Left renal cortex interstitium (tissue), 4 donors: ENCODE measurements at places on chromosomes 3 and 15.
A peak's percentile ranks its signal among the peaks of the same experiment; 100 is the strongest.

DNA sequence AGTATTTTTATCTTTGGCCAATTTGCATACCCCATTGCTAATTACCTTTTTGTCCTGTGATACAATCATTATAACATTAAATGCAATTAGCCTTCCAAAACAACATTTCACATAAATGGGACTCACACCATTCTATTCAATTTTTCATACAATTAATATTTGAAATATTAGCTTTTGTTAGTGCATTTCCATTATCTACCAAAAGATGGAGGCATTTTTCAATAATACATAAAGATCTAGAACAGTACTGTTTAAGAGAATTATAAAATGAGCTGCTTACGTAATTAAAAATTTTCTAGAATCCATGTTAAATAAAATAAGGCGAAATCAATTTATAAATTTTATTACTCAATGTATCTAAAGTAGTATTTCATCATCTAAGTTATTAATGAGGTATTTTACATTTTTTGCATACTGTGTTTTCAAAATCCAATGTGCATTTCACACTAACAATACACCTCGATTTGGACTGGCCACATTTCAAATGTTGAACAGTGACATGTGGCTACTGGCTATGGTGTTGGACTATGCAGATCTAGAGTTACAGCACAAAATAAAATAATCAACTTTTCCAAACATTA is 74.3 kb downstream of the TJP1 start:
- DNase-seq, result no peak

DNA sequence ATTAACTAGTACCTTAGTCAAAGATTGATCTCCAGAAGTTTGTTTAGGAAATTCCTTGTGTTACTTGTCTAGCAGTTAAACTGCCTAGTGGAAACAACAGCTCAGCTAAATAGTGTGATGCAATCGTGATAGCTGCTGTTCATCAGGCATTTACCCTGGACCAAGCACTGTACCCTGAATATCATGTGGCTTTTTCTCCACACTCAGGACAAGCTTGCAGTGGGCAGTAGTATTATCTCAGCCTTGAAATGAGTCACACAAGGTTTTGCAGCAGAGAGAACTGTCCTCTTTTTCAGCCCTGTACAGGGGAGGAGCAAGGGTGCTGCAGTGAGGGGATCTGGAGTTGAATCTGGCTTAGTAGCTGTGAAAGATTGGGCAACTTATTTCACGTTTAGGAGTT is 208.4 kb downstream of the TP63 start:
- DNase-seq, result no peak

- DNase-seq, result no peak
Observed at GRCh38 chr15:49649987-49650386, 29.1 kb downstream of the DTWD1 start.

DNA sequence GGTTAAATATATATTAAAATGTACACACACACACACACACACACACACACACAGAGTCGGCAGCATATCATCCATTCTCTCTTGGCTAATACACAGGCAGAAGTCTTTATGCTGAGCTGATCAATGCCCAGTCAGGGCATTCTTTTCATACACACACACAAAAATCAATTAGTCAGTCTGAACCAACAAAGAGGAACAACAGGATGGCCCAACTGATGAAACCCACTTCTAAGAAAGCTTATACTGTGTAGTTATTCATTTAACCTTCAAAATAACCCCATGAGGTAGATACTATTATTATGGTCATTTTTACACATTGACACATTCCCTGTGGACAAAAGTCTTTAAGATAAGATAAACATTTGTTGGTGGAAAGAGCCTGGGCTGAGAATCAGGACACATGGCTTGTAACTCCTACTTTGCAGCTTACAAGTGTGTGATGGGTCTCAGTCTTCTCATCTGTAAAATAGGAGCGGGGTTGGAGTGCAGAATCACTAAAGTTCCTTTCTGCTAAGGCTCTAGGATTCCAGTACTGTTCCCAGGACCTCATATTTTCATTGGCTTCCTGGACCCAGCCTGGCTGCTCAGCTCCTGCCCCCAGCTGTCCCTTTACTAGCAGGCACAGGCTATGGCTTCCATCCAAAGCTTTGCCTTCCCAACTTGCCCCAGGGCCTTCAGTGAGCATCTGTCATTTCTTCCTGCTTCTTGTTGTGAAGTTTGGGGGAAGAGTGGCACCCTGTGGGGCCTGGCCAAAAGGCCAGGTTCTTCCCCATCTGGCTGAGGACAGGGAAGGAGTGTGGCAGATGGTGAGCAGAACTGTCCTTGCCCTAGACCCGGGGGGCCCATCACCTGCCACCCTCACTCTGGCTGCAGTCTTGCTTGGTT is 27.2 kb upstream of the GLCE start:
- no peak for DNase-seq

DNA sequence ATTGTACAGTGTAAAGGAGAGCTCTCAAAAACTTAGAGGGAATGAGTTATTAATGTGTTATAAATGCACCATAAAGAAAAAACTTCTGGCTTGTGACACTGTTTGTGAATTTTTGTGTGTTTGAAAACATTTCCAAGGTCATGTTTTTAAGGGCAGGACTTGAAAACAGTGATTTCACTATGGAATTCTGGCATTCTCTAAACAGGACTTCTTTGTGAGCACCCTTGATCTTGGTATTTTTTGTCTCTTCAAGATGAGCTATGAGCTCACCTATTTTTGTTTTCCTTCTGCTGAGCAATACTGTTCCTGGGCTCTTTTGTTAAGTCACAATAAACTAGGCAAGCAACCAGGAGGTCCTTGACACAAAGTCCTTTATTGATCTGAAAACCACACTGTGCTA is 284.4 kb downstream of the RBMS3 start:
- no peak for DNase-seq

- peak; percentile 63 for DNase-seq
Observed at GRCh38 chr15:89335298-89336041, 846 bp upstream of the POLG start.

DNA sequence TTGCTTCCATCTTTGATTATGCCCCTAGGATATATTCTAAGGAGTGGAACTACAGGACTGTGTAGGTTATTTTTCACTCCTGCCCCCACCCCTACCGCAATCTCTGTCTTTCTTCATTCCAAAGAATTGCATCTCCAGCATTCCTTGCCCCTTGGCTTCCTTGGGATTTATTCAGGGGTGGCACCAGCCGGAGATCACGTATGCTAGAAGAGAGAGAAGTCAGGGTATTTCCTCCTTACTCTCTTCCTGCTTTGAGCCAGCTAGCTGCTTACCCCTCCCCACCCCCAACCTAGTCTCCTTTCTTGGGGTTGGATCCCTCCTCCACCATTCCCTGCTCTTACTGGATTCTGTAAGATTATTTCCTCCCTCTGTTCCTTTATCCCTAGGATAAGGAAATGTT is 35.0 kb upstream of the DENND4A start:
- DNase-seq, result no peak

- DNase-seq, result no peak
Observed at GRCh38 chr3:13543253-13543652, 5.7 kb upstream of the FBLN2 start.

- no peak for DNase-seq
Observed at GRCh38 chr3:113736548-113737089, 9.4 kb downstream of the NAA50 start.

- no peak for DNase-seq
Observed at GRCh38 chr3:62225051-62225450, 148.3 kb downstream of the FEZF2 start.

DNA sequence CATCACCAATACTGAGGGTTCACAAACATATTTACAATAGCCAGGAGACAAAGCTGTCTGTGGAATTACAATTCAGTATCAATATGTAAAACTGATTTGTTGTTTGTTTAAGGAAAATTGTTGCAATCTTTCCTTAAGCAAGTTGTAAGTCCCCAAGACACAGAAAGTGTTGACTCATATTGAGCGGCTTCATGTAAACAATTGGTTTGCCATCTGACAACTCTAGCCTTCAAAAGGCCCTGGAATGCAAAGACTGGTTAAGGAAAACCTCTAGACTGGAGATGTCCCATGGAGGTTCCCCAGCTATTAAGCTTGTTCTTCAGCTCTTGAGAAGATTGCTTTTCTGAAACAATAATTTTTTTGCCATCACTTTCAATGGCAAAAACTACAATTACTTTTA is 283.7 kb upstream of the PROK2 start:
- DNase-seq, result no peak

DNA sequence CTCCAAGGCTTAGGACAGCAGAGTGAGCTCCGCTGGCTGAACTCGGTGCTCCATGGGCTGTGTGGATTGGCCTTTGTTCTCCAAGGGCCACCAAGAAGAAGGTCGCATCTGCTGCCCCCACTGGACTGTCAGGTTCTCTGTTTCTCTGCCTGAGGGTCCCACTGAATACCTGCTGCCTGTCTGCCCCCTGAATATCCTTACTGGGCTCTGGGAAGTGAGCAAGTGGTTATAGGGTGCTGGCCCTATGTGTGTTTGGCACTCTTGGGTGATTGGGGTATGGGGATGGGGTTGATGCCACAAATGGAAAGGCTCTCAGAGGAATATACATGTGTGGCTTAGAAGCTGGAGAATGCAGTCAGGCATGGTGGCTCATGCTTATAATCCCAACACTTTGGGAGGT is 82.3 kb downstream of the THSD4 start:
- DNase-seq, result no peak
